Heart right ventricle (tissue), 16 donors: ENCODE measurements at places on chromosomes 2 and 18. TPM values are rescaled to one million over a fixed set of nuclear protein-coding genes. Genes with fewer than 3 reads are reported as not detected.

Gene EVX2
- total RNA-seq: not detected

Gene SCN7A
- total RNA-seq: 31.2 TPM

Gene ATP5F1A
- total RNA-seq: 1,657 TPM

Gene SP110
- 8.3 TPM for total RNA-seq

Gene UCN
- total RNA-seq: 1.8 TPM

Gene TTC27
- total RNA-seq: 17.3 TPM

Gene SLC14A1
- total RNA-seq: 11.1 TPM

Gene SLC9A4
- 0.07 TPM for total RNA-seq

Gene UGT1A3
- total RNA-seq: not detected

Gene SCYGR4
- total RNA-seq: not detected

Gene EFEMP1
- total RNA-seq: 29.1 TPM

Gene MATN3
- not detected for total RNA-seq

DNA sequence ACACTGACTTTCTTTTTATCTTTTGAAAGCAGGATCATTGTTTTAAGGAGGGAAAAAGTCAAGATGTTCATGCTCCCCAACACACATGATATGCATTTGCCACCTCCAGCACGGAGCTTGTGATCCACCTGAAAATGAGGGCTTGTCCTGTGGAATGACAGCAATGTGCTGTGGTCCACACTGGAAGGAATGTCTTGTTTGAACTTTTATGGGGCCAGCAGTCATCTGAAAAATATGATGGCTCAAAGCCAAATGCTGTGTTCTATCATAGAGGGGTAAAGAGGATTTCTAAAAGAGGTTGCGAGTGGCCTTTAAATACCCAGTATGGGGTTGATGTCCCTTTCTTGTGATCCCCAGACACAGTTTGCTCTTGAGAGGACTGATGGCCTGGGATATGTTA lies 226.5 kb upstream of the SPRED2 start:
- DNase-seq: no peak

- DNase-seq: no peak
Observed at GRCh38 chr18:36185157-36185556, 2.1 kb upstream of the MOCOS start.

- no peak for DNase-seq
Observed at GRCh38 chr18:70047931-70048603, 100.4 kb upstream of the CD226 start.

DNA sequence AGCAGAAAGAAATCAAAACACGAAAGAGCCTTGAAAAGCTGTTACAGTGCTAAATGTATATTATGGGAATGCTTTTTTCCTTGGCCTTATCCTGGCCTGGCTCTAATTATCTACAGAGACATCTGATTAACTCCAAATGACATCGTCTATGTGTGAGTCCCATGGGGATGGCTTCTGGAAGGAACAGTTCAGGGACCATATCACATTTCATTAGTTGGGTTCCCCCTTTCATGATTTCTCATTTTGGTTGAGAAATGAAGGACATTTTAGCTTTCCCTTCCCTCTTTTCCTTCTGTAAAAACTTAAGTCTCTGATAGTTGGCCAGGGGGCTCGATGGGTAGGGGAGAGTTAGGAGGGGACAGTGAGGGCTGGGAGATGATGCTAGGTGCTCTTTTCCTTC lies 116.7 kb downstream of the PRKCE start:
- no peak for DNase-seq

DNA sequence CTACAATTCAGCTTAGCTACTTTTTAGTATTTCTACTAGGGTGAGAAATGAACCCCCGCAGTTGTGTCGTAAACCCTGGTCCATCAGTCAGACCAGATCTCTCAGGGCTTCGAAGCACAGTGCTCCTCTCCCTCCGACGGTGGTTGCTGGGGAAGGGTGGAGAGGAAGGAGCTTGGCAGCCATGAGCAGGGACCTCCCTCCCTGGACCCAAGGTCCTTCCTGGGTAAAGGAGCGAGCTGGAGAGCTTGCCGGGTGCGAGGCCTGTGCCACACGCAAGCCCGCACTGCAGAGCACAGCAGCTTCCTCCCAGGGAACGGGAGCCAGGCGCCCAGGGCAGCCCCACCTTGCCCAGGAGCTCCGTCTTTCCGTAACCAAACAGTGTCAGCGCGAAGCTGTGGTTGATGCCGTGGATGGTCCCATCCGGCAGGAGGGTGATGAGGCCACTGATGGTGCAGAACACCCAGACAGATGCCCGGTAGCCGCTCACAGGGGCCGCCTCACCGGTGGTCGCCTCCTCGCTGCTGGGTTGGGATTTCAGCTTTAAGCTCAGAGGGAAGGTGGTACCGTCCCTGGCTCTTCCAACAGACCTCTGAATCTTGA lies 12.5 kb downstream of the PASK start:
- DNase-seq: no peak

DNA sequence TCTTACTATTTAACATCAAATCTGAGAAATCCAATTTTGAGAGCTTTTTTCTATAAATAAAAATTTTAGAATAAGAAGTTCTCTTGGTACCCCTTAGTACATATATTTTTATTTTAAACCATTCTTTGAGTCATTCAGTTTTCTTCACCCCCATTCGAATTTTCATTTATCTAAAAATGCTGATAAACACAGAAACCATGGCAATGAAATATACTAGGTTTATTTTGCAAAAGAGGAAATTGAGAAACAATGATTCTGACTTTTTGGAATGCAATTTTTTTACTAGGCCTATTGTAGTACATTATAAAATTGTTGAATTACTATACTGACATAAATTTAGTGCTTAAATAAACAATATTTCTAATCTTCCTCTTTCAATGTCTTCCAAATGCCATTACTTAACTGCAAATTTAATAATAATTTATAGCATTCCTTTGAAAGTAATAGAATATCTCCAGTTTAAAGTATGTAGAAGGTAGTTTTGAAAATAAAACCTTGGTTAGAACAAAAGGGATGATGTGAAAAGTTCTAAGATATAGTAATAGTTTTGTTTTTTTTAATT lies 46.3 kb downstream of the TANK start:
- DNase-seq: no peak

- no peak for DNase-seq
Observed at GRCh38 chr2:121246704-121247255, 38.2 kb downstream of the TFCP2L1 start.

- DNase-seq: no peak
Observed at GRCh38 chr2:173750353-173750801, 214.8 kb downstream of the SP3 start.

- no peak for DNase-seq
Observed at GRCh38 chr2:82485701-82486100, 1973.4 kb downstream of the SUCLG1 start.

- DNase-seq: no peak
Observed at GRCh38 chr2:61055557-61055956, 10.1 kb upstream of the SANBR start.

DNA sequence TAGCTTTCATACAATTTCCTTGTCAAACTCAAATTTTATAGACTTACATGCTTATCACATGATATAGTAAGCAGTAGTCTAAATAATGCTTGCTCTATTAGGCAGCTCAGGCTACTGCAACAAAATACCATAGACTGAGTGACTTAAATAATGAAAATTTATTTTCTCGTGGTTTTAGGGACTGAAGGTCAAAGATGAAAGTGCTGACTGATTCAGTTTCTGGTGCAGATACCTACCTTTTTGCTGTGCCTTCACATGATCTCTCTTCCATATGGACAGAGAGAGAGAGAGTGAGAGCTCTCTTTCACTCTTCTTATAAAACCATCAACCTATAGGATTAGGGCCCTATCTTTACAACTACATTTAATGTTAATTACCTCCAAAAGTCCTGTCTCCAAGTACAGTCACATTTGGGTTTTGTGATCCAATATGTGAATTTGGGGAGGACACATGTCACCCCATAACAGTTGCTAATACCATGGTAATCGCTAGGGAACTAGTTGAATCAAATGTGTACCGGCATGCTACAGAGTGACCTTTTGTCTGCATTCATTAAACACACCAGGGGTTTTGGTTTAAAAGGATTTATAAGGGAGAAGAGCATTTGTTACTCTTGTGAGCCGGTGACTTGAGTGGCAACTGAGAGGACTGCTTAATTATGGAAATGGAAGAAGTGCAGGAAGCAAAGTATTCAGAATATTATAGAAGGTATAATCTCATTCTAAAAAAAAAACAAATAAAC lies 723.4 kb upstream of the LRRTM4 start:
- no peak for DNase-seq

GRCh38 chr2:179442206-179442605 lies 177.6 kb upstream of the SESTD1 start:
- DNase-seq: no peak

DNA sequence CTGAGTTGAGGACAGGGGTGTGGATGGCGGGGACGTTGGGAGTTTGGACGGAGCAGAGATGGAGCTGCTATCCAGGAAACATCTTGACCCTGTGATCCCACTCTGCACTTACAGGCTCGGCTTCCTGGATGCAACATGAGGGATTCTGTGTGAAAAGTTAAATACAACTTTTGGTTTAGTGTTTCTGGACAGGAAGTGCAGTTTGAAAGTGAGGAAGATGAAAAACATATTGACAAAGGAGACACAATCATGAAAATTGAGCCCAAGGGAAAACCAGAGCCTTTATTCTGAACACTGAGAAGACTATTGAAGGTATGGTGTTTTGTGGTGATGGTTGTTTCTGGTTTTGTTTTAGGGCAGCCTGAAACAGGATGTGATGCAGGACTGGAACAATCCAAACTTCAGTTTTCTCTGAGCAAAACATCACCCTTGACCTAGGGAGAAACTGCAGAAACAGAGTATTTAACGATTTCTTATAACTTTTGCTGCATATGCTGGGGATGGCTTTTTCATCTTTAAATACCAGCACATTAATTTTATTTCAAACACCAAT lies 76.5 kb upstream of the RFX8 start:
- no peak for DNase-seq

DNA sequence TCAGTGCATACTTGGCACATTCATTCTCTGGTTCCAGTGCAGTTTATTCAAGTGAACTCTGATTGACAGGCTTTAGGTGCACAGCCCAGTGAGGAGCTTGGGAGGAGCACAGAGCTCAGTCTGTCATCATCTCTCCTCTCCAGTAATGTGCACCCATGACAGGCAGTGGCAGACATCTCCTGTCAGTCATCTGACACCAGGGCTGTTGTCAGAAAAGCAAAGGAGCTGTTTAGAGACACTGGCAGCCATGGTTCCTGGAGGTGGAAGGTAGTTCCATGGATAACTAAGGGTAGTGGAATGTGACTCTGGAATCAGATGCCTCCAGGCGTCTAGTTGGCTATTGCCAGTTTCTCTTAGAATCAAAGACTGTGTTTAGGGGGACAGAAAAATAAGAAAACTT lies 308.8 kb downstream of the DCDC2C start:
- DNase-seq: no peak

- no peak for DNase-seq
Observed at GRCh38 chr2:134819334-134819733, 19.1 kb upstream of the ACMSD start.

DNA sequence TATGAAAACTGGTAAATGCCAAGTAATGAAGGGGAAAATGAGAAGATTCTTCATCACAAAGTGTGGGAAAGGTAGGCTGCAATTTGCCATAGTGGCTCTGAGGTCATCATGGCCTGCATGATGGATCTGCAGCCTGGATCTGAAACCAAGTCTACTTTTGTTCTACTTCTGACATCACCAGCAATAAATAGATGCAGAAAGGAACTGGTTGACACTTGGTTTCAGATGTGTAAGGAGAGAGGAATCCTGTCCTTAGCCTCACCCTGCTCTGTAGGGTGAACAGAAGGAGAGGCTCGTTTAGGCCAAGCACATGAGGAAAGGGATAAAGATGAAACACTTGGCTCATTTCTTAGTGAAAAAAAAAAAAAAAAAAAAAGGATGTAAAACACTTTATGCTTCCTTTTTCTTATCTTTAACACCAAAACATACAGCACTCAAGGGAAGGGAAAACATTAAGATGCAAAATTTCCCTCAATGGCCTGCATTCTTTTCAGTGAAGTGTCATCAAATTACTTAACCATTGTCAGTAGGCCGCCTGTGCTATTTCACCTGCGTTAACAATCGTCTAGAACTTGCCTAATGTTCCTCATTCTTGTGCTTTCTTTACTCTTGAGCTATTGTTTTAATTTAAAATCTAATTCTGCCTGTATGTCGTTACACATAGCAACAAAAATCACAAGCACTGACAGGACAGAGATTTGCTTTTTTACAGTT lies 3.9 kb downstream of the NEB start:
- DNase-seq: no peak

DNA sequence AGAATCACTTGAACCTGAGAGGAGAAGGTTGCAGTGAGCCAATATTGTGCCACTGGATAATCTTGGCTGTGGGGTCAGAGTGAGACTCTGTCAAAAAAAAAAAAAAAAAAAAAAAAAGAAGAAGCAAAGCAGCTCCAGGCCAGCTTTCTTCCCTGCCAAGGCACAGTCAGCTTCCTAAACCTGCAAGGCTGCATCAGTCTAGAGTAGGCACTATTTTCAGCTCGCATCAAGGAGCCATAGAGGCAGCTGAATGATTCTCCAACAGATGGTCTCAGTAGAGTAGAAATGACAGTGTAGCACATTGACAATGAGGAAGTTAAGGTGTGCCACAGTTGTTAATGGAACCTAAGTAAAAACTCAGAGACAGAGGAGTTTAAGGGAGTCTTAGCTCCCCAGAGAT lies 35.6 kb downstream of the BMP10 start:
- no peak for DNase-seq

- DNase-seq: no peak
Observed at GRCh38 chr18:29251681-29252080, 1074.8 kb upstream of the CDH2 start.

- no peak for DNase-seq
Observed at GRCh38 chr2:145070703-145071102, 550.8 kb upstream of the ZEB2 start.

- no peak for DNase-seq
Observed at GRCh38 chr2:140247451-140248195, 1467.4 kb upstream of the NXPH2 start.

DNA sequence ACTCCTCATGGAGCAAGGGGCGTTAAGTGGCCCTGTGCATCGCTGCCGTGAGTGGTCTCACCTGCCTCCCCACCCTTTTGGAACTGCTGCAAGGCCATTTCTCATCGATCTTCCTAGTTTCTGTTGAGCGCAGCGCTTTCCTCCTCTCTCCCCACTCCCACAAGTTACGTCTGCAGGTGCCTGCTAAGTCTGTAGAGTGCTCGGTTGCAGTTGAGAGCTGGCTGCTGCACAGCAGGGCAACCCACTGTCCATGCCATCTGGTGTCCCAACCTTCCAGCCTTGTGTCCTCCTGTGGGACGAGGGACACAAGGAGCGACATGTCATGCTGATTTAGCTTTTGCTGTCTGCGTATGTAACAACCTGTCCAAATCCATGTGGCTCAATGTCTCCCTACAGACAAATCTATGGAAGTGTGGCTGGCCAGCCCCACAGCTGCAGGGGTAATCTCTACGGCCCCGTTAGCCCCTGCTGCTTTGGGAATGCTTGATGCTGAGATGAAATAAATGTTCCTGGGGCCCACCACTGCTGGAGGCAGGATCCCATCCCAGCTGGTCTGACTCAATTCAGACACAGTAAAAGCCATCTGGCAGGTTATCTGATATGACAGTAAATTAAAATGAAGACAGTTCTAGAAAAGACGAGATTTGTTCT lies 68.1 kb upstream of the TCF7L1 start:
- DNase-seq: no peak

GRCh38 chr2:67057901-67058703 lies 339.0 kb upstream of the ETAA1 start:
- DNase-seq: no peak

- no peak for DNase-seq
Observed at GRCh38 chr2:167240671-167241070, 352.4 kb downstream of the XIRP2 start.
